ENCODE measurements at places on chromosomes 2 and 18. TPM values are rescaled to one million over a fixed set of nuclear protein-coding genes. Genes with fewer than 3 reads are reported as not detected.

Gene DLX1
- 2.7 TPM for total RNA-seq

Gene SERPINB13
- not detected for total RNA-seq

Gene ANKRD62
- not detected for total RNA-seq

Gene GPR17
- not detected for total RNA-seq

Gene CCBE1
- total RNA-seq: 9.8 TPM

Gene CHN1
- total RNA-seq: 16.0 TPM

Gene REG1A
- not detected for total RNA-seq

Gene SIX3
- 4.1 TPM for total RNA-seq

Gene FBLN7
- total RNA-seq: 0.53 TPM

Gene GREB1
- 2.3 TPM for total RNA-seq

Gene HSBP1L1
- total RNA-seq: 12.5 TPM

Gene LBX2
- 3.2 TPM for total RNA-seq

Gene SAG
- total RNA-seq: not detected

Gene HOXD3
- 0.11 TPM for total RNA-seq

Gene STON1
- 0.39 TPM for total RNA-seq

Gene RNF125
- 0.26 TPM for total RNA-seq

Gene SERPINB4
- 0.09 TPM for total RNA-seq

Gene MTCL1
- total RNA-seq: 55.3 TPM

Gene MREG
- total RNA-seq: 4.0 TPM

Gene PLEKHH2
- total RNA-seq: 2.1 TPM

Gene STARD6
- not detected for total RNA-seq

Gene AFF3
- 0.02 TPM for total RNA-seq

Gene FOXD4L1
- 0.35 TPM for total RNA-seq

Gene ERICH2
- total RNA-seq: not detected

Gene COX5B
- total RNA-seq: 325 TPM

Gene VWC2L
- total RNA-seq: not detected

Gene CYRIA
- total RNA-seq: 0.72 TPM

Gene ST8SIA5
- total RNA-seq: not detected

Gene CYP20A1
- 8.6 TPM for total RNA-seq

Gene MAB21L4
- total RNA-seq: 0.29 TPM

Gene FLACC1
- total RNA-seq: 0.14 TPM

Gene REG3G
- total RNA-seq: not detected

Gene CYTIP
- total RNA-seq: 0.08 TPM

Gene CENPA
- total RNA-seq: 49.1 TPM

Gene IL1B
- 0.07 TPM for total RNA-seq

Gene CCDC74B
- total RNA-seq: 6.4 TPM

Gene C2orf66
- total RNA-seq: 0.08 TPM

Gene MRPS9
- total RNA-seq: 28.2 TPM

Gene CNDP1
- total RNA-seq: not detected

Gene PROM2
- not detected for total RNA-seq

Gene RAX
- not detected for total RNA-seq

Gene CAPN14
- total RNA-seq: 0.04 TPM

Gene C2orf80
- not detected for total RNA-seq

Gene DLGAP1
- 0.01 TPM for total RNA-seq

Gene SERPINB10
- not detected for total RNA-seq

Gene NTSR2
- total RNA-seq: 0.08 TPM

Gene ANTXR1
- 127 TPM for total RNA-seq

Gene POTEF
- not detected for total RNA-seq

Gene APCDD1
- total RNA-seq: 0.06 TPM

Gene ASTL
- not detected for total RNA-seq

Gene TMEM37
- total RNA-seq: 2.7 TPM

Gene IRS1
- 15.2 TPM for total RNA-seq

Gene ARMC9
- total RNA-seq: 14.8 TPM

Gene KCNF1
- total RNA-seq: 29.8 TPM

Gene TUBB8B
- not detected for total RNA-seq

Data from A549 treated with AZD2906 at 1 μM for 4 hours (cell line).